Activated CD4-positive, alpha-beta T cell treated with anti-CD3 and anti-CD28 coated beads, Interleukin-2, amount 10 ng/mL, durations not matched to agents 7 days and 5 days (primary cell): ENCODE measurements at places on chromosomes 5 and 9. TPM values are rescaled to one million over a fixed set of nuclear protein-coding genes. Genes with fewer than 3 reads are reported as not detected.

Gene SPAAR
- total RNA-seq = not detected

Gene OLFML2A
- total RNA-seq = not detected

GRCh38 chr5:128539038-128539429 lies 989 bp upstream of the FBN2 start:
- DNase-seq = no peak

GRCh38 chr9:136483589-136484152 lies 831 bp upstream of the SEC16A start:
- peak; percentile 93 for DNase-seq

GRCh38 chr5:160092960-160093707 lies 26.1 kb downstream of the PWWP2A start:
- DNase-seq = no peak

DNA sequence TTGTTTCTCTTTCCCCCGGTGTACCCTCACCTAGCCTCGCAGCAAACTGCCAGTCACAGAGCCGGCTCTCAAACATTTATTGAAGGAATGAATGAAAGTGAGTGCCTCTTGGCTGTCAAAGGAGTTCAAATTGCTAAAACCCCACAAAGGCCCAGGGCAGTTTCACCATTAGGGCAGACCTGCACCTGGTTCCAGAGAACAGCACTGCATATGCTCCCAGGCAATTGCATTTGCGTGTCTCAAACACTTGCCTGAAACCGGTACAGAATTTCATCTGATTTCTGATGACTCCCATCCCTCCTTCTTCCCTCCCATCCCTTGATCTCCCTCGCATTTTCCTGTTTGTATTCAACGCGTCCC lies 165.6 kb upstream of the ZNF462 start:
- DNase-seq = no peak

DNA sequence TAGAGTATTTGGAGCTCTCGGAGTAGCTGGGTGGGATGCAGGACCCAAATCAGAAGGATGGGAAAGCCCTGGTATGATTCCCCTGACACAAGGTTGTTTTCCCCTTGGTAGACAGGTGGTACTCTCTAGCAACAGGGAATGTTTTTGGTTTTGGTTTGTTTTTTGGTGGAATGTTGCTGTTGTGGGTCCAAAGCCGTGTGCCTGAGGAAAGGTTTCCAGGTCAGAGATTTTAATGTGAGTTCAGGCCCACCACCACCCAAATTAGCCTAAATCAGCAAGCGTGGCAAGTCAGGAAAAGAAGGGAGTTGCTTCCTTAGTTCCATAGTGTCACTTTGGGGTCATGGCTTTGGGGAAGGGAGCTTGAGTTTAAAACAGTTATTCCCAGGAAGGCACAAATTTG lies 385.5 kb downstream of the RAB3C start:
- DNase-seq = no peak

- no peak for DNase-seq
Observed at GRCh38 chr9:472479-473075, 257.9 kb downstream of the DOCK8 start.

DNA sequence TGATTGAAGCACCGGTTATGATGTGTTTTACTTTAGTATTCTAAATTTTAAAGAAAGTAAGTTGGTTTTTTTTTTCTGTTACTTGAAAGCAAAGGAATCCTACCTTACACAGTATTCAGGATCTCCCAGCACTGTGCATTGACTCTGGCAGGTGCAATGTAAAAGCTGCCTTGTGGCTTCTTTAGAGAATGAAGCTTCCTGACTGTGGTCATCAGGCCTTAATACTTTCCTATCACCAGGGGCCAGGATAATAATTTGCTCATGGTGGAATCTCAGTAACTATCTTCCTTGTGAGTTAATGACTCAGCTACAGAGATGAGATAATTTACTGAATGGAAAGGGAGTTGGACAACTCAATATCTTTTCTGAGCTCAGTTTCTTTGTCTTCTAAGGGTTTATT lies 435.5 kb upstream of the ZNF608 start:
- no peak for DNase-seq

GRCh38 chr9:113572076-113572861 lies 108.7 kb downstream of the RGS3 start:
- no peak for DNase-seq

Gene TRIO
- 4.2 TPM for total RNA-seq

DNA sequence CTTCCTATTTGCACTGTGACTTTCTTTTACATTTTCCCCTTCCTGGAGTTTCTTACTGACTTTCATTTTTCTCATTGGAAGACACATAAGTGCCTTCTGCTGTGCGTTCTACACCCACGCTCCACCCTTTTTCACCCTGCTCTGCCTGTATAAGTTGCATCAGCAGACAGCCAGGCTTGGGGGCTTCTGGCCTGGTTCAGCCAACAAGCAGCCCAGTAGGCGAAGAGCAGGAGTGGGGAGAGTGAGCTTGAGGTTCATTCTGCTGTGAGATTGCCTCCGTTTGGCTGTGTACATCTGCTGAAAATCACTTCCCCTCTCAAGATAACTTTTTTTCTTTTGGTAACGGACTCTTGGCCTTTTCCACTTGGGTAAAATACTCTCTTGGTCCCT lies 38.4 kb downstream of the RASGRF2 start:
- DNase-seq = peak; percentile 16

- DNase-seq = no peak
Observed at GRCh38 chr9:99385215-99385614, 163.1 kb downstream of the SEC61B start.

DNA sequence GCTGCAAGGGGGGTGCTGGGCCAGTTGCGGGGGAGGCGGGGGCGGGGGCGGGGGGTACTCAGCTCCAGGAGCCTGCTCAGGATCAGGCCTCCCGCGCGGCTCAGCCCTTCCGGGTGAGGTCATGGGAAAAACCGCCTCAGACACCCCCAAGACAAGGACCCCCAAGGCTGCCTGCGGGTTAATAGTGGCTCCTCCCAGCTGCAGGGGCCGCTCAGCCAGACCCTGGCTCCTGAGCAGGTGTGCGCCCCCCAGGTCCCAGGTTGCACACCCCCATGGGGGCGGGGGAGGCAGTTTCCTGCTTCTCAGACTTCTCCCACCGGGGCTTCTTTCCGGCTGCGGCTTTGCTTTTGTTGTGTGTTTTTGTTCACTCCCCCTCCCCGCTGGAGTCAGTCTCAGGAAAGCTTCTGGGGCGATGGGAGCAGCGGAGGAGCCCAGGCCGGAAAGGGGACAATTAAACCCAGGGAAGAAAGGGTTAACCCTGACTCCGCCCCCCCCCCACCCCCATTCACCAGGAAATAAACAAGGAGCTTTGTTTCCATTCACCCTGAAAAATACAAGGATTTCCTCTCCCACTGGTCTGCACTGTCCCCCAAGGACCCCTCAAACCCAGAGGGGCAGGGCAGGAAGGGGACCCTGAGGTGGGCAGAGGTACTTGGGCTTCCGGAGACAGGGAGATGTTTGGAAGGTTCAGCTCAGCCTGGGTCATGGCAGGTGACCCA lies 42.3 kb upstream of the NOTCH1 start:
- peak; percentile 23 for DNase-seq

DNA sequence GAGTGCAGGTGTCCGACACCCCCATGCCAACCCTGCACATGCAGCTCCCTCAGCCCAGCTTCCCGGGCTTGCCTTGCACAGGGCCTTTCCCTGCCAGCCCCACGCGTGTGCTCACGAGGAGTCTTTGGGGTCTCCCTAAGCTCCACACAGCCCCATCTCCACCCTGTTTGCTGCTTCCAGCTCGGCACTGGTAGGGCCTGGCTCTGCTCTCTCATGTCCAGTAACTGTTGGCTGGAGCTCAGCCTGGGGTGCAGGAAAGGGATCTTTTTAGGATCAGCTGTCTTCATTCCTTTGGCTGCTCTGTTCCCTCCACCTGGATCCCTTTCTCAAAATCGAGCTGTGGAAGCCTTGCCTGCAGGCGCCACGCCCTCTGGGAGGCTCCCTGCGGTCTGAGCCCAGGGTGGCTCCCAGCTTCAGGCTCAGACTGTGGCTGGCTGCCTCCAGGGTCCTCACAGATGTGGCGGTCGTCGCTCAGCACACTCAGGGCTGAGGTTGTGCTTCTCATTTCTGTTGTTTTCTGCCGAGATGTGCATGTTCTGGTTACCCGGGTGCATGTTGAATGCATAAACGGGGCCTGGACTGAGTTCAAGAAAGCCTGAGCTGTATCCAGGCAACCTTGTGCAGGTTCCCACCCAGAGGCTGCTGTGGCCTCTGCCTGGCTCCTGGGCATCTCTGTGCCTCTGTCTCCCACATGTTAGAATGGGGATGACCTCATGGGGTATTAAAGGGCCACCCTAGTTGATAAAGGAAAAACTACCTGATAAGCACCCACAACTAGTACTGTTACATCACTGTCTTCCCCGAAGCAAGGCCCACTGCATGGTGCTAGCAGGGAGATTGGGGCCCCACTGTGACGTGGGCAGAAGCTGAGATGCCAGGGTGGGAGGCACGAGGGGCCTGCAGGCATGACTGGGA lies 4.3 kb downstream of the CACNA1B start:
- no peak for DNase-seq

- DNase-seq = no peak
Observed at GRCh38 chr5:133783481-133783880, 171.1 kb upstream of the FSTL4 start.

GRCh38 chr9:97293207-97293721 lies 14.2 kb upstream of the CCDC180 start:
- no peak for DNase-seq

DNA sequence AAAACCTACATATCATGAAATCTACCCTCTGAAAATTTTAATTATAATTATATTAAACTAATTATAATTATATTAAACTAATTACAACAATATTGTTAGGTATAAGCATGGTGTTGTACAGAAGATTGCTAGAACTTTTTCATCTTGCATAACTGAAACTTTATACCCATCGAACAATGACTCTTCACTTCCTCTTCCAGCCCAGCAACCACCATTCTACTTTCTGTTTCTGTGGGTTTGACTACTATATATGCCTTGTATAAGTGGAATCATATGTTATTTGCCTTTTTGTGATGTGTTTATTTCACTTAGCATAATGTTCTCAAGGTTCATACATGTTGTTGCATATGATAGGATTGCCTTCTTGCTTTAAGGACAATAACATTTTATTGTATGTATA lies 274.2 kb upstream of the CCNH start:
- no peak for DNase-seq

GRCh38 chr5:177349362-177349647 lies 2.2 kb downstream of the LMAN2 start:
- no peak for DNase-seq

- DNase-seq = no peak
Observed at GRCh38 chr5:153373130-153373498, 117.4 kb upstream of the GRIA1 start.

GRCh38 chr5:372996-373709 lies 51.6 kb downstream of the AHRR start:
- DNase-seq = peak; percentile 5

Gene SPATA31A3
- total RNA-seq = not detected

DNA sequence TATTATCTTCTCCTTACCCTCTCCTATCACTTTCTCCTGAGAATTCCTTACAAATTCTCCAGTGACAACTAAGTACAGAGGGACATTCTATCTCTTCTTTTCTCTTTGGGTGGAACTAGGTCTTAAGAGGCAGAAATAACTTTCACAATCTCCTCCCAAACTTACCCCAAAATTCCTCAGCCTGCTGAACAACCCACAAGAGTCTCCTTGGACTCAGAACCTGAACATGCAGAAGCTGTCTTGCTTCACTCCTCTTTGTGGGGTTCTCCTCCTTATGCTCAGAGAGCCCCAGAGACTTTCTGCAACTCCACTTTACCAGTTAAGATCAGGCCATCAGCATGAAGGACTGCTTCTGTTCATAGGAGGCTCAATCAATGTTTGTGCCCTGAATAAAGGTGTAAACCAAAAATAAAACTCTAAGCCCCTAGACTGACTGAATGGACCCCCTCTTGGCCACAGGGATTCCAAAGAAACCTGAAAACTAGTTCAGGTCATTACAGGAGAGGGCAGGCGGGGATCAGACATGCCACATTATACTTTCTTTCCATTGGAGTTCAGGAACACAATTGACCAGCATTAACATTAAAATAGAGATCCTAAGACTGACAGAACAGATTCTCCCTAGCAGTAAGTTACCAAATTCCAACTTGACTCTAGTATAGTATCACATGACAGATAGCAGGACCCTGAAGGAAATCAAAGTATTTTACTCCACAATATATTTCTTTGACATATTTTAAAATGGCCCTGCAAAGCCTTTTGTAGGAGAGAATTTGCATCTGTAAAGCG lies 179.7 kb upstream of the FBXL17 start:
- DNase-seq = no peak

DNA sequence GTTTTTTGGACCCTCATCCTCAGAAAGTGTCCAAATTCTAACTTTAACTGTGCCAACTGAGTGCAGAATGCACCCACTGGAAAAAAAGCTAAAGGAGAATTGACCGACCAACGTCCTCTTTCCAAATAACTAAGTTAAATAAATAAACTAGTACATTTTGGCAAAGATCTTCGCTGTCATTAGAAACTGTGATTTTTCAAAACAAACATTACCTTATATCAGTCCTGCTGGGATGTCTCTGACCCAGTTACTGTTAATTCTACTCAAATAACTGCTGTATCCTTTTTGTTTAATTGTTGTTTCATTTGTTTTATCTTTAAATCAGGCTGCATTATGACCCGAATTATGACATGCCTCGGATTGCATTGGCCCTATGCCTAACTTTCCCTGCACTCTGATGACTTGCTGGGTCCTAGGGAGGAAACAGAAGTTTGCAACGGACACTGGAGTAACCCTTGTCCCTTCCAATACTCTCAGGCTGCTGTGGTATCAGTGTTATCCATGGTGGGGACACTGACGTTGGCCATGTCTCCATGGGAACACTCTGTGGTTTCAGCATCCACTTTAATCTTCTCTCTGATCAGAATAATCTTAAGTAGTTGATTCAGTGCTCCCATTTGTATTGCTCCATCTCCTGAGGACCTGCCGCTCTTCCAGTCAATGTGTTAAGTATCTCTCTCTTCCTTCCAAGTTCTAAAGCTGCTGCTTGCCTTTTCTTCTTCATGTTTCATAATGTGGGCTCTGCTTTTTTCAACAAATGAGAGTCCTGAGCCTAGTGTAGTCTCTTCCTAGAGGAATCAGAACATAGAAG lies 11.1 kb upstream of the IFNA5 start:
- DNase-seq = no peak
